Tongue (tissue), 3 donors: ENCODE measurements at places on chromosomes 1 and 21. TPM values are rescaled to one million over a fixed set of nuclear protein-coding genes. Genes with fewer than 3 reads are reported as not detected.
A peak's percentile ranks its signal among the peaks of the same experiment; 100 is the strongest.

CD5L gene
- total RNA-seq: not detected

RGS13 gene
- total RNA-seq: 0.10 TPM

ADCY10 gene
- total RNA-seq: 0.21 TPM

SDHC gene
- 41.9 TPM for total RNA-seq

OR10Z1 gene
- not detected for total RNA-seq

LMX1A gene
- total RNA-seq: 0.72 TPM

UBE2U gene
- not detected for total RNA-seq

LCE1B gene
- total RNA-seq: not detected

DNA sequence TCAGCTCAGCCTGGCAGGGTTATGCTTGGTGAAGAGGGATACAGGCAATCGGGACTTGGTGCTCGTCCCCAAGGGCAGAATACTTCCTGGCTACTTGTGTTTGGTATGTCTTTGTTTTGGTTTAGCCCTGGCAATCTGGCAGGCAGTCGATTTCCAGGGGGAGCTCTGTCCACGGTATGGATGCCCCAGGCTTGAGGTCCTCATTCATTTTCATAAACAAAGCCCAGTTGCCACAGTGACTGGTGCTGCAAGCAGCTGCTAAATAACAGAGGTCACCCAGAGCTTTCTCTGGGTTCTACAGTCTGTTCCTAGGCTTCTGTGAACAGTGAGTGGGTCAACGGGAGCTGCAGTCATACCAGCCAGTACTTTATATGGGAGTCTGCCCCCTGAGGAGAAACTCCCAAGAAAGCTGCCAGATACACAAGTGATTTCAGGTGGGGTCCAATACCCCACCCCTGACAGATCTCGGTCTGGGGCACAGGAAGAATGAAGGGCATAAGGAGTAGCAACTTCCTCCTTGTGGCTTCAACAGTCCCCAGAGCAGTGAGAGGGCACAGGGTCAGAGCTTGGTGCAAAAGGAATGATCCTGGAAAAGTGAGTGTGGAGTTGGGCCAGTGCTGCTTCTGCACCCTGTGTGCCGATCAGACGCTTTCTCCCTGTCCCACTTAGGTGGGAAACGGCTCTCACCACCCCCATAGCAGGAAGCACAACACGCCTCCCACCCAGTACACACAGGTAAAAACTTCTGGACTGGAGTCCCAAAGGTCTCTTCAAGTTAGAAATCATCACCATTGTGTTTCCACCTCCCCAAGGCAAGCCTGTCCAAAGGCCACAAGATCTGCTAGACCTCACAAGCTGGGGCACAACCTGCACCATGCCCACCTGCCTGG is 55.5 kb downstream of the TGFBR3 start:
- DNase-seq: peak; percentile 93

- DNase-seq: no peak
Observed at GRCh38 chr1:48920851-48921250, 144.2 kb upstream of the BEND5 start.

DNA sequence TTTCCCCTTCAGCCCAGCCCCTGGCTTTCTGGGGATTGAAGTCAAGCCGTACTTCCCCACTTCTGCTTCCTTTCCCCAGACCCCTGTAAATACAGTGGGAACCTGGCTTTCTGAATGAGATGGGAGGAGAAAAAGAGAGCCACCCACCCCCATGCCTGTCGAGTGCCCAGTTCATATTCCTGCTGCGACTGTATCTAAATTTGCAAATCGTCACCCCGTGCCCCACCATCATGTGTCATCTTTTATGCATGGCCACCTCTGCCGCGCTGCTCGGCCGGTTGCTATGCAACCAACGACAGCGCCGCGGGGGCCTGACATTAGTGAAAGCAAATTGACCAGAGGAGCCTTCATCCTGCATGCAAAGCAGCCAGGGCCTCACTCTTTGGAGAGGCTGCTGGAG is 143.0 kb downstream of the ELAVL4 start:
- DNase-seq: no peak

DNA sequence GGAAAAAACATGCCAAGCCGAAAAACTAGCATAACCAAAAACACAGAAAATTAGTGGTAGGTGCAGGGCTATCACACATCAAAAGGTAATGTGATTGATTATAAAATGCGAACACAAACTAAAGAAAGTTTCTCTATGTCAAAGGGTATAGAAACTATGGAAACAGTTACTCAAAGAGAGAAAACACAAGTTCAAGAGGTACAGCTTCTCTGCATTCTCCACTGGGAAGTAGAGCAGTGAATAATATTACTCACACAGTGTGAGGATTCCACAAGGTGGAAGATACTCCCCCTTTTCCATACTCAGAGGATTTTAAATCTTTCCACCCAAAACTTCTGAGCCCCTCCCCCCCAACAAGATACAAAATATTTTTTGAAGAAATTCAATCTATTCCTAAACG is 18.6 kb downstream of the AKT3 start:
- no peak for DNase-seq

DNA sequence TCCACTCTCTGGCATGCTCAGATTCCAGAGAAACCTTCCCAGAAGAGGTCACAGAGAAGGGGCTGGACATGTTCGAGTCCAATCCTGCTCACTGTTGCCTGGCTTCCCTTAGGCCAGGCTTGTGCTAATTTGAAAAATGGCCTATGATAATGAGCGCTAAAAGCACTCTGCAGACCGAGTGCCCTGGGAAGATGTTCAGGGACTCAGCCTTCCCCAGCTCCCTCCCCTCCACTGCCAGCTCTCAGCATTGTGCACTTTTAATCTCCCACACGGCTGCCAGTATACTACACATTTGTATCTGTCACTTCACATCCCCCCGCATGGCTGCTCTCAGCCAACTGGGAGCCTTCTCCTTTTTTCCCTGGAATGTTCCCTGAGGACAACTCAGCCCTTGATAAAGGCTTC is 24.1 kb downstream of the FAM163A start:
- DNase-seq: no peak

GRCh38 chr1:65424573-65424889 is 4.1 kb downstream of the LEPR start:
- no peak for DNase-seq

GRCh38 chr1:90724361-90724760 is 7.3 kb upstream of the BARHL2 start:
- DNase-seq: no peak

- no peak for DNase-seq
Observed at GRCh38 chr1:29550119-29550841, 314.0 kb downstream of the PTPRU start.

DNA sequence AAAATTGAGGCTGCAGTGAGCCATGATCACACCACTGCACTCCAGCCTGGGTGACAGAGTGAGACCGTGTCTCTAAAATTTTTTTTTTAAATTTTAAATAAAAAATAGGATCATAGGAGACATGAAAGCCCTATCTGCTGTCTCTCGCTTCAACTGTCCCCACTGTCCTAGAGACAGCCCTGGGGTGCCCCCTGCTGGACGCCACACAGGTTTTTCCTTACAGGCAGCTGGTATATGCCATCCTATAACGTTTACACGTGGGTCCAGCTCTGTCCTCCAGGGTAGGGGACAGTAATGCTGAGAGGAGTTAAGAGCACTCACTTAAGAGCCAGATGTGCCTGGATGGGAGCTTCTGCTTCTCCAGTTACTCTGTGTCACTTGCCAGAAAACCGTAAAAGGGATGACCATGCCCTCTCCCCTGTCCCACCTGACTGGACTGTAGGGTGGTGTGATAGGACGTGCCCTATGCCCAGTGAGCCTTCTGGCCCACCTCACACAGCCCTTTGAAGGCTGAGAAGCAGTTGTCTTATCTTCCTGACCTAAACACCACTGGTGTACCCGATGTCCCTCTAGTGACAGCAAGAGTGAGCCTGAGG is 8.5 kb downstream of the FBXO2 start:
- peak; percentile 90 for DNase-seq

DNA sequence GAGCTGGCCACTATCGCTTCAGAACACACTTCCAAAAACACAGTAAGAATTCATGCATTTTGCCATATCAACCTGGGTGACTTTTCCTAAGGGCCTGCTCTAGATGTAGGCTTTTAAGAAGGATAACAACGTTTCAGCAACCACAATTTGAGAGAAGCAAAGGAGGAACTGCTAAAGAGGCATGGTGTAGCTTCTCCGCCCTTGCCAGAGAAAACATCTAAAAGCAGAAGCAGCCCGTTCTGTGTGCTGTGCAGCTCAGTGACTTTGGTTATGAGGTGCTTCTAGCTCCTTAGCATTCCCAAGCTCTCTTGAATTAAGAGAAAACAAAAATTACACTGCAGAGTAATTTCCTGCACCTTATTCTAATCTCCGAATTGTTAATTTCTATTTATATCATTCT is 2.7 kb downstream of the PER3 start:
- no peak for DNase-seq

DNA sequence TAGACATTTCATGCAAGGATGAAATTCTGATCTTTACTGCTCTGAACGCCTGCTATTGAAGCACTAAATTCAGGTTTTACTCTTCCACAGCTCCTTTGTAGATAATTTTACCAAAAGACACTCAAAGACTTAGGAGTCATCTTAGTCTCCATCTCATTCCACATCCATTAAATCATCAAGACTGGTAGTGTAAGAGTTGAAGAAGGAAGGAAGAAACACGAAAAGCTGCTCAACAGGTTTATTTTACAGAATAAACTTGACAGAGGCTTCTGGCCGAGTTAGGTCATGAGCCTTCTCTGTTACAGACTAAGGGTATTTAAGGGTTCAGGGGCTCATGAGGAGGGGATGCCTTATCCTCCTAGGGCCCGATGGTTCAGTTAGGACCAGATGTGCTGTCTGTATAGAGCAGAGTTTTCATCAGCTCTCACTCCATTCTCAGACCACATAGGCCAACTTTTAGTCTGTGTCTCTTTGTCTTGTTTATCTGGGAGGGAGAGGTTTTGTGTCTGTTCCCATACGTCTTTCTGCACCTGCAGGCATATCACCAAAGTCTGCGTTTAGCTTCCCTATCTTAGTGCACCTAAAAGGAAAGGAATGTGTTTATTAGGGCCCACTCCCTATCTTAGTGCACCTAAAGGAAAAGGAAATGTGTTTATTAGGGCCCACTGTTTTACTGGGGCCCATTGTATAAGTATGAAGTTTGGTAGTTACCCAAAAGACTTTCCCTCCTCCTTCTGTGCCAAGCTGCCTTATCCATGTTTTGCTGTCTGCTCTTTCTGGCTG is 57.4 kb upstream of the RGS18 start:
- no peak for DNase-seq

DNA sequence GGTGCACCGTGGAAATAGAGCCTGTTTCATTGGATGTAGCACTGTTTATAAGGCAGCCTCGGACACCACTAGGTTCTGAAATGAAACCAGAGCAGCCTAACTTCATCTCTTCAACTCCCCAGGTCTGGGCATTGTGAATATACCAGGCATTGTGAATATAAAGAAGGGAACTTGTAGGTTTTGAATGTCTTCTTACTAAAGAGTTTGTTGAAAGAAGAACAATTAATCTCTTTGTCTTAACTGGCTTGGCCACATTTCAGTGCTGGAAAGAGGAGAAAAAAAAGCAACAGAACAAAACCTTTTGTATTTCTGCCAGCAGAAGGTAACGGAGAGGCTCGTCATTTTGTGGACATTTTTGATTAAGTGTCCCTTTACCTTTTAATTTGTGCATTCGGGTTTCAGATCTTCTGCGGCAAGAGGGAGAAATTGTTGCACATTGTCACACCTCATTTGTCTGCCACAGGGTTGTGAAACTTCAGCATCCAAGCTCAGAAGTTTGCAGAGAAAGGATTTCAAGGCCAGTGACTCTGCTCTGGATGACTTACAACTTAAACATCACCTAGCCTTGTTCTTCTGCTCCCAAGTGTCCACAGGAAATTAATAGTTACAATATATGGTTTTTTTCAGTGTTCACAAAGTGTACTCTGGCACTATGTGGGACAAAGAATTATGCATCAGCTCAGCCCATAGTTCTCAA is 158.3 kb downstream of the KAZN start:
- no peak for DNase-seq
